ENCODE measurements at places on chromosomes 16 and 17.
A peak's percentile ranks its signal among the peaks of the same experiment; 100 is the strongest.

GRCh38 chr17:72985882-72986720, 106.4 kb downstream of the SLC39A11 start:
- DNase-seq = peak; percentile 68

- DNase-seq = no peak
Observed at GRCh38 chr16:3594316-3595109, 16.9 kb downstream of the SLX4 start.

- DNase-seq = no peak
Observed at GRCh38 chr17:68346448-68346847, 55.2 kb downstream of the ARSG start.

GRCh38 chr17:14585099-14585498, 284.2 kb downstream of the HS3ST3B1 start:
- DNase-seq = no peak

DNA sequence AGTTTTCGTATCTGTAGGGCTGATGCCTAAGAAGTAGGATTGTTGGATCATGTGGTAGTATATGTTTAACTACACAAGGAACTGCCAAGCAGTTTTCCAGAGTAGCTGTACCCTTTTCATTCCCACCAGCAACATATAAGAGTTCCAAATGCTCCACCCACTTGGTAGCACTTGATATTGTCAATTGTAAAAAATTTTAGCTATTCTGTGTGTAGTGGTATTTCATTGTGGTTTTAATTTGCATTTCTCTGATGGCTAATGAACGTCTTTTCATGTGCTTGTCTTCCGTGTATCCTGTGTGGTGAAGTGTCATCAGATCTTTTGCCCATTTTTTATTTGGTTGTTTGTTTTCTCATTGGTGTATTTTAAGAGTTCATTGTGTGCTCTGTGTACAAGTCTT, 69.7 kb downstream of the TANC2 start:
- DNase-seq = no peak

DNA sequence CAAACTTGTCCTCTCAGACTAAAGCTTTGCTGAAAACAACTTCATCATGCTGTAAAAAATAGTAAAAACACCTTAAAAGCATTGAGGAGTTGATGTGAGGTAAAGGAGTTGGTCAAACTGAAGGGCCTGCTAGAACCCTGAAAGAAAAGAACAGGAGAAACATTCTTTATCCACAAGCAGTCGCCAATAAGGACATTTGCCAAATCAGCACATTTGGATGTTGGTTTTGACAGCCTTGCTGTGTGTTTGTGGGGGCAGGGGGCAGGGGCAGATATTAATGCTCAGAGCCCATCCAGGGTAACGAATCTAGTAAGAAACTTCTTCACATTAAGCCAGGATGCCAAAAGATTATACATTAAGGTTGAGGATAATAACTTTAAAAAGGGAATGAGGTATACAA, 399.9 kb upstream of the ZFHX3 start:
- DNase-seq = no peak

GRCh38 chr16:77402118-77402517, 32.7 kb downstream of the ADAMTS18 start:
- no peak for DNase-seq

DNA sequence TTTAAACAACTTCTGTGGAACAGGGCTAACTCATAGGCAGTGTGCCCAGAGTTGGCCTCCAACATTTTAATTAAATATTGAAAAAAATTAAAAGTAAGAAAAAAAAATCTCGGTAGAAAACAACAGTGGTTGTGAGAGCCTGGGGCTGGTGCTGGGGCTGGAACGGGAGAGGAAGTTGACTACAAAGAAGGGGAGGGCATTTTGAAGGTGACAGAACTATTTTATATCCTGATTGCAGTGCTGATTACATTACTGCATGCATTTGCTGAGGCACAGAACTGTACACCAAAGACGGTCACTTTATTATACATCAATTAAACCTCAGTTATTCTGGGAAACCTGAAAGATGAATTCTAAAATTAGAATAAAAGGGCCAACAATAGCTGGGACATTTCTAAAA, 142.5 kb downstream of the PARN start:
- no peak for DNase-seq

GRCh38 chr17:75081611-75082540, 5.9 kb upstream of the SLC16A5 start:
- DNase-seq = no peak

GRCh38 chr17:63181856-63182255, 215.8 kb downstream of the TANC2 start:
- DNase-seq = no peak

All from HuH-7.5 (cell line).